H54 (cell line): ENCODE measurements at places on chromosomes 11 and 22.

DNA sequence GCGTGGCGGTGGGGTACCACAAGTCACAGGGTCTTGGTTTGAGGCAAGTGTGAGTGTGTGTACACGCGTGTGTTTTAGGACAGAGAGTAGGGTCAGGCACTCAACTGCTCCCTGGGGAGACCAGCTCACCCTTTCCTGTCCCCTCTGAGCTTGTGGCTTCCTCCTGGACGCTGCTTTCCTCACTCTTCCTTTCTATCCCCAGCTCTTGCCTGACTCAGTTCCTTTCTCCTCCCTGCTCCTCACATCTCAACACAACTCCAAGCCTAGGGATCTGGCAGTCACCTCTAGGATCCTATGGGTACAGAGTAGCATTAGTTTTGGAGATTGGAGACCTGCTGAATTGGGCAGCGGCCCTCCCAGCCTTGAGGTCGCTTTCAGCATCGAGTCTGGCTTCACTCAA, 4.1 kb downstream of the CLCF1 start:
- no peak for DNase-seq

DNA sequence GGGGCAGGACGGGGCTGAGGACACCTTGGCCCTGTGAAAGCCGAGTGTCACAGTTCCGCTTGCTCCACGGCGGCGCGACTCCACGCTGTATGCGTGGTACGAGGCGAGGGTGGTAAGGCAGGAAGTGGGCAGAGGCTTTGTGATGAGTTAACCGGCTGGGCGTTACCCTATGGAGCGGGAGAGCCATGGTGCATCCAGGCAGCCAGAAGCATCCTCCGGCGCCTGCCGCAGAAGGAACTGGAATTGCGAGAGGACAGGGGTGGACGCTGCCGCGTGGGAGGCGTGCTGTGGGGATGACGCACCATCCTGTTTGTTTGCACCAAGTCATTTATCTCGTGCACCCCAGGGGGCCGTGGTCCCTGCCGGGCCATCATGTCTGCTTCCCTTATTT, 643.9 kb downstream of the BRD1 start:
- DNase-seq = no peak

- no peak for DNase-seq
These were observed 712.4 kb downstream of the TBC1D22A start for GRCh38 chr22:47474895-47475294.

DNA sequence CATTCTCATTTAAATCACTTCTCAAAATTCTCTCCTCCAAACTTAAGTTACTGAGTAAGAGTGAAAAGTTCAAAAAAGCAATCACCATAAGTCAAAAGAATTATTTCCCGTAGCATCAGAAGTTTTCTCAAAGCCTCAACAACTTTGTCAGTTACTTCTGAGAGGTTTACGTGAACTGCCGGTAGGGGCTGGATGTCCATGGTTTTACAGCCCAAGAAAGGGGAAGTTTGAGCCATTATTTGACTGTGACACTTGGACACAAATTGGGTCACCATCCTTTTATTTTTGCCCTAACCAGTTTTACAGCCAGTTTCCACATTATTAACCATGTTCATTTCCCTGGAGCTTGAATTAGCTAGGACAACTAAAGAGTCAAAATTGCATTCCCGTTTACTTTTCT, 7.5 kb downstream of the POU2AF3 start:
- DNase-seq = no peak

- DNase-seq = no peak
These were observed 3.2 kb upstream of the HMOX1 start for GRCh38 chr22:35377735-35378134.

DNA sequence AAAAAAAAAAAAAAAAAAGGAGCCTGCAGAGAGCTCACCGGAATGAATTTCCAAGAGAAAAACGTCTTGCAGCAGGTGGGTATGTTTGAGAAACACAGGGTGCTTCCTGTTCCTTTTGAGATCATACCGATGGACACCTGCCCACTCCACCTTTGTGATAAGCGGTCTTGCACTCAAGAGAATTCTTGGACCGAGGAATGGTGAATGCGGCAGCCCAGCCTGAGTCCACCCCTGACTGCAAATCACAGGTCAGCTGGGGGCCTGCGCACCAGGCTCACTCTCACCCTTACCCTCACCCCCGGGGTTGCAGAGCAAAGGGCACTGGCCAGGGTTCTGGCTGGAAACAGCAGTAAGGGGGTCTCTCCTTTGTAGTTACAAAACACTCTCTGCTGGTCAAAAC, 16.8 kb upstream of the TEF start:
- DNase-seq = no peak

- DNase-seq = no peak
These were observed 109.0 kb upstream of the APOA1 start for GRCh38 chr11:116946414-116946813.

DNA sequence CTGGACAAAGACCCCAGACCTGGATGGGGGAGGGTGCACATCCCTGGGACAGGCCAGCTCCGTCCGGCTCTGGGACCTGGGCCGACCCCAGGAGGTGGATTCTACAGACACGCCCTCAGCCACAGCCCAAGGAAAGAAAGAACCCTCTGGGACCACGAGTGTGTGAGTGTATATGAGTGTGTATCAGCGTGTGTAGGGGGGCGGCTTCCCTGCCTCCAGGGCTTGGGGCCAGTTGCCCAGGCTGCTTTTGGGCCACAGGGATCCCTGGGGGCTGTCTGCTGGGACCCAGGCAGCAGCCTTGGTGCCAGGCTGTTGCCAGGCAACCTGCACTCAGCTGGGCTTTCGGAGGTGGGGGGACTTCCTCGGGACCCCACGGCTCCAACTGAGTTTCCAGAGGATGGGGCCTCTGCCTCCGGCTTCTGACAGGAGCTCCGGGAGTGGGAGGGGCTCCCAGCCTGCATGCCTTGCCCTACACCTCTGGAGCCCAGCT, 8.9 kb downstream of the DUSP8 start:
- DNase-seq = no peak

GRCh38 chr11:43952401-43953342, 10.2 kb downstream of the C11orf96 start:
- DNase-seq = no peak

- DNase-seq = no peak
These were observed 4.0 kb upstream of the MMP10 start for GRCh38 chr11:102784380-102784779.

- no peak for DNase-seq
These were observed 180.9 kb upstream of the ZBED5 start for GRCh38 chr11:11038782-11039181.

GRCh38 chr11:125345421-125346178, 150.5 kb downstream of the FEZ1 start:
- peak; percentile 42 for DNase-seq

DNA sequence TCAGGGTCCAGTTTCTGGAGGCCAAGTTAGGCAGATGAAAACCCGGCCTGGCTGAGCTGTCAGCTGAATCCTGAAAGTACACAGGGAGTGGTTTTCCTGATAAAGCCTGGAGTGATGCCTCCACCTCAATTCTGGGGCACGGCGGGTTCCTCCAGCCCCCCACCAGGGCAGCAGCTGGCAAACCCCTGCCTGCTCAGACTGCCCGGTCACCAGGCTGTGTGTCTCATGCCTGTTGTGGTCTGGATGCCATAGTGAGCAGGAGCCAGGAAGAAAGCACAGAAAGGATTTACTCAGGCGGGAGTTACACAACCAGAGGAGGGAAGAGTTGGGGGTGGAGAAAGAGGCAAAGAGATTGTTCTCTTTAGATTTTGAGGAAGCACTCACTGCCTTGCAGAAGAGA, 119.9 kb upstream of the RASSF10 start:
- DNase-seq = peak; percentile 48

GRCh38 chr11:91170711-91171110, 947.9 kb upstream of the CHORDC1 start:
- DNase-seq = no peak

GRCh38 chr22:28179392-28179791, 260.3 kb upstream of the PITPNB start:
- DNase-seq = no peak

GRCh38 chr11:63667995-63668795, 3.0 kb downstream of the ATL3 start:
- DNase-seq = peak; percentile 76

- DNase-seq = no peak
These were observed 68.4 kb downstream of the TBC1D22A start for GRCh38 chr22:46830841-46831240.

DNA sequence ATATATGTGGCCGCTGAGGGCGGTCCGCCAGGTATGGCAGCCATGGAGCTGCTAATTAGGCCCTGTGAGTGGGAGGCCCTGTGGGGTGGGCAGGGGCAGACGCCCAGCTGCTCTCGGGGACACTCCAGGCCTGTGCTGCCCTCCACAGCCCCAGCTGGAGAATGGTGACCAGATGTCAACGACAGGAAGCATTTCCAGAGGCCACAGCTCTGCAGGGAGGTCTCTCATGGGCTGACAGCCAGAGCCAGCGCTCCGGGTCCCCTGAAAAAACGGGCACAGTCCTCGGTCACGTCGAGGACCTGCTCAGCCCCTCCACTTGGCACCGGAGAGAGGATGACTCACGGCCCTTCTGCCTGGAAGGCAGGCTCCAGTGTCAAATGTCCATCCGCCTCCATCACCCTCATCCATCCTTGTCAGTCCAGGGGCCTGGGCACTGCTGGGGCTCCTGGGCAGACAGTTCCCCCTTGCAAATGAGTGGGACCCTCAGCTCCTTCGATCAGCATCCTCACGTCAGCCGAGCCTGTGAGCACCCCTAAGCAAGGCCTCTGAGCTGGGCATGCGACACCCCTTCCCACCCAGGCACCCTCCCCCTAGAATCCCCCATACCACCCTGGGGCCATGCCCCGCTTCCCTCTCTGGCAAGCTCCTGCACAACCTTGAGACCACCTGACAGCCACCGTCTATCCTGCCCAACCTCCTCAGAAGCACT, 1.9 kb downstream of the BID start:
- DNase-seq = peak; percentile 37

- no peak for DNase-seq
These were observed 88.3 kb downstream of the EFCAB6 start for GRCh38 chr22:43723816-43724215.

GRCh38 chr22:31585161-31585859, 76.7 kb downstream of the PISD start:
- no peak for DNase-seq

GRCh38 chr11:11135820-11136476, 217.1 kb downstream of the CSNK2A3 start:
- DNase-seq = no peak

- DNase-seq = no peak
These were observed 14.0 kb upstream of the KCTD14 start for GRCh38 chr11:78037056-78037455.

DNA sequence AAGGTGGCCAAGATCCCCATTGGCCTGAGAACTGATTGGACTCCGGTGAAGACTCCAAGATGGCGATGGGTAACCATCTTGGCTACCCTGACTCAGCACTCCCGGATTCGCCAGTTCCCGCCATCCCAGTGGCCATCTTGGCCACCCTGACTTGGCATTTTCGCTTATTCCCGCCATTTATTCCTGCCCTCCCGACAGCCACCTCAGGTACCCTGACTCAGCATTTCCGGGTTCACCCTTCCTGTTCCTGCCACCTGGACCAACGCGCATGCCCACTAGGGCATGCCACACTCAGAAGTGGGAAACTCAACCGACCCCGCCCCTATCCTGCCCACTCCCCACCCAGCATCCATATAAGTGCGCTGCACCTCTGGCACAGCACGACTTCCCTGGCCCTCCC, 7.8 kb downstream of the OR8K5 start:
- no peak for DNase-seq

- DNase-seq = peak; percentile 90
These were observed 511 bp upstream of the CLCF1 start for GRCh38 chr11:67373648-67374570.

DNA sequence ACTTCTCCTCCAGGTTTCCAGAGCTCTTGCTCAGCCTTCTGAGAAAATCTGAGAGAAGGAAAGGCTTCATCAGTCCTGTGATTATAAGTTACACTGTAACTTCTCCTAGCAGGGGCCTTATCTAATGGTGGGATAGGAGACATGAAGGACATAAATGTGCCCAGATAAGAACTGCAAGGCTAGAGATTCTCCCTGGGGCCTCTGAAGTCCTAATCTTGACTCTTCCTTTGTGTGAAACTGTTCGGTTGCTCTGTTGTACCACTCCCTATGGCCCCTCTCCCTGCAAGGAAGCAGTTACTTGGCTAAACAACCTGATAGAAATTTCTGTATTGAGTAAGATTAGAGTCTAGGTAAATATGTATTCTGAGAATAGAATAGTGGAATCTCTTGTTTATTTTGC, 780.9 kb downstream of the ETS1 start:
- no peak for DNase-seq

DNA sequence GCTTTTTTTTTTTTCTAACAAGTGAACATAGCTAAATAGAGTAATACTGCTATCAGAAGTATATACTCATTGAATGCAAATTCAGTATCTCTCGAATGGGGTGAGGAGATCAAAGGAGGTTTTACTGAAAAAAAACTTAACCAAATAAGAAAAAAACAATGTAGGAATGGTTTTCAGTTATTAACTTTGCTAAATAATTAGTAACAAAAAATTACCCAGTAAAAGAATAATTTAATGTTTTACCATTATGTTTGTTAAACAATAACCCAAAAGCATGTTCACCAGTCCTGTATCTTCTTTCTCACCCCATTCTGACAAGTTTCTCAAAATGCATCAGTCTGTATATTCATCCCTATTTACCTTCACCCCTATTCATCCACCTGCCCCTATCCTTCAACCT, 22.6 kb upstream of the CTSC start:
- no peak for DNase-seq

- DNase-seq = no peak
These were observed 90.2 kb upstream of the ALKBH3 start for GRCh38 chr11:43790444-43790794.

GRCh38 chr11:125168918-125169456, 4.4 kb downstream of the PKNOX2 start:
- DNase-seq = no peak

GRCh38 chr11:94938095-94939055, 35.0 kb downstream of the CWC15 start:
- DNase-seq = no peak

DNA sequence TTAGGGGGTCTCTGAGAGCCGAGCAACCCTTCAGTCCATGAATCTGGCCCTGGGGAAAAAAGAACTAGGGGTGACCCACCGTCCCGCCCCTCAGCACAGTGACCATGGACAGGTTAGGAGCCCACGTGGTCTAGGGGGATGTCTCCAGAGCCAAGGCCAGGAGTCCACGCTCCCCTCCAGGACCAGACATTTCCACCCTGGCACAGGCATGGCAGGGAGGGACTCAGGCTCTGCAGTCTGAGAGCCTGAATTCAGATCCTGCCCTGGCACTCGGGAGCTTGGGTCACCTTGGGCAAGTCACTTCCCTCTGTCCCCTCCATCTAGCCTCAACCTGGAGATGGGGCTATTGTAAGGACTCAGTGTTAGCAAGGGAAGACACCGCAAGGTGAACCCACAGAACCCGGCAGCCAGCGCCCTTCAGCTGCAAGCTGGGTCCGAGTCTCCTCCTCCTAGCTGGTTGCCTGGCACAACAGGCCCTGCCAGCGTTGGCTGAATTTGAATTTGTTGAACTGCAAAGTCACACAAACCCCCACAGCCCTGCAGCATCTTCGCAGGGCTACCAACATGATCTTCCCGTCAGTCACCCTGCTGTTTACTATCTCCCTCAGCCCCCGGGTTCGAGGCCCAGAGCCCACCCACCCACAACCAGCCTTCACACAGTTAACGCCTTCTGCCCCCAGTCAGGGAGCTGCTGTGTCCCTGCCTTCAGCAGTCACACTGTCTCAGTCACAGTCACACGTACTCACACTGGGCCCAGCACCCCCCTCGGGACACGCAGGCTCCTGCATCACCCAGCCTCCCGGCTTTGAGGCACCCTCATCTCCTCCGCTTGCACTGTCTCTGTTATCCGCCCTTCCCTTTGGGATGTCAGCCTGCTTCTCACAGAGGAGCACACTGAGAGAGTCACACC, 603 bp upstream of the PDGFB start:
- DNase-seq = no peak
